NCI-H774 (cell line): ENCODE measurements at places on chromosomes 6 and 20.
A peak's percentile ranks its signal among the peaks of the same experiment; 100 is the strongest.

DNA sequence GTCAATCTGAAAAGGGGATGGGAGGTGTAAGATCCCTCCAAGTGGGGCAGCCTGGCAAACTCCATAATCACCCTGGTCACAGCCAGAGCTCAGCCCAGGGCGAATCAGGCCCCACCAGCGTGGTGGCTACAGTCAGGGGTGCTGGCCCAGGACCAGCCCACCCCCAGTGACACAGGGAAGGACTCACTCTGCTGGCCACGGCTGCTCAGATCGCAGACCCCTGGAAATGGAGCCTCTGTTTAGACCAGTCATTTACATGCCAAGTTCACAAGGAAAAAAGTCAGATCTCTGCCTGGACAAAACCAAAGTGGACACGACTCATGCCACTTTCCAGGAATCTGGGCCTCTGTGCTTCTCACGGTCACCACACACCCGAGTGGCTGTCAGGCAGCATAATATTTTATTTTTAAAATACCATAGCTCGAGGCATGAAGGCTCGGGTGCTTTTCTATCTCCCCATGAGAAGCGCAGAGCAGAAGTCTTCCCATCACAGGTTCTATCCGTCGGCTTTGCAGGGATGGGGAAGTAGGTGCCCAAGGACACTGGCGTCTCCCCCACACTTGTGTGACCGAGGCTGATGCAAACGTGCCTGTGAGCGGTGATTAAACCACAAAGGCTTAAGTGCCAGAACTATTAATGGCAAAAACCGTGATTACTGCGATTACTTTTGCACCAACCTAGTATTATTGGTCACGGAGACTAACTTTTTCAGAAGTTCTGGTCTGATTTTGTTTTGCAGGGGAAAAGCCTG lies 13.0 kb downstream of the PXDC1 start:
- DNase-seq = no peak

GRCh38 chr6:138972226-138972665 lies 15.8 kb downstream of the REPS1 start:
- DNase-seq = no peak

DNA sequence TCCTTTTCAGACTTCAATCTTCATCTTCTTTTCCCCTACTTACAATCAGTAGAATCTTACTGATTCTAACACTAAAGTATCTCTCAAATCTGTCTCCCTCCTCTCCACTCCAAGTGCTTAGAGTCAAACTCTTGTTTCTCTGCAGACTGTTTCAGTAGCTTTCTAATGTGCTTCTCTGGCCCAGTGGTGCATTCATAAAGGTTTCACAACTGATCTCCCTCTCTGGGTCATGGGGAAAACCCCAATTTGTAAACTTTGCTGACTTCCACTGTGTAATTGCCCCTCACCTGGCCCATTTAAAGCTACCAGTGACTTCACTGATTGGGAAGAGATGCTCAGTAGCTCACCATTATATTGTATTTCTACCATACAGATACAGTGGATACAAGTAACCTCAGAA lies 183.6 kb downstream of the FAXC start:
- no peak for DNase-seq

DNA sequence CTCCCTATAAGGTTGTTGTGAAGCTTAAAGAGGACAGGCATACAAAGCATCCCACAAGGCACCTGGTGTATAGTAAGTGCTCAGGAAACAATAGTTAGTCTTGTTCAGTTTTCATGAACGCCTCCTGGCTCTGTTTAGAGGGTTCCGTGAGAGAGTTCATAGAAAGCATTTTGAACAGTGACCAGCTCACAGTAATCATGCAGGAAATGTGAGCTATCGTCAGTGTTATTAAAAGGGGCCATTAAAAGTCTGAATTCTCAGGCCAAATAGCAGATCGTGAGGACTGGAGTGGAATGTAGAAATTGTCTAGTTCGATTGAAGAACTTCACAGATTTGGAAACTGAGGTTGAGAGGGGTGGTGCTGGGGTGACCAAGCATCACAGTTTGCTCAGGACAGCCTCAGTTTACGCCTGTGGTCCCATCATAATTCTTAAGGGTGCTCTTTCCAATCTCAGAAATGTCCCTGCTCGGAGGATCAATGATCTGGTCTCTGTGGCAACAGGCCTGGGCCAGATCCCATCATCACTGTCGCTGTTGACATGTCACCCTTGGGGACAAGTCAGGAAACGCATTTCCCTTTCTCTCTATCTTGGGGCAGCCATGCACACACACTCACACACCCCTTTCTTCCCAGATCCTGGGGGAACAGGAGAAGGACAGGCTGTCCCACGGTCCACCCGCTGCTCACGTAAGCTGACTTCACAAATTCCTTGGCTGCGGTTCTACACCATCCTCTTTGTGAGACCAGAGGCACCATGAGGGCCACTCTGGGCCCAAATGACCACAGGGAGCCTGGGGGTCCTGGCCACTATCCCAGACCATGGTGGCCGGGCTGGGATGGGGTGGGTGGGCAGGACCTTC lies 7.2 kb downstream of the TGM2 start:
- no peak for DNase-seq

DNA sequence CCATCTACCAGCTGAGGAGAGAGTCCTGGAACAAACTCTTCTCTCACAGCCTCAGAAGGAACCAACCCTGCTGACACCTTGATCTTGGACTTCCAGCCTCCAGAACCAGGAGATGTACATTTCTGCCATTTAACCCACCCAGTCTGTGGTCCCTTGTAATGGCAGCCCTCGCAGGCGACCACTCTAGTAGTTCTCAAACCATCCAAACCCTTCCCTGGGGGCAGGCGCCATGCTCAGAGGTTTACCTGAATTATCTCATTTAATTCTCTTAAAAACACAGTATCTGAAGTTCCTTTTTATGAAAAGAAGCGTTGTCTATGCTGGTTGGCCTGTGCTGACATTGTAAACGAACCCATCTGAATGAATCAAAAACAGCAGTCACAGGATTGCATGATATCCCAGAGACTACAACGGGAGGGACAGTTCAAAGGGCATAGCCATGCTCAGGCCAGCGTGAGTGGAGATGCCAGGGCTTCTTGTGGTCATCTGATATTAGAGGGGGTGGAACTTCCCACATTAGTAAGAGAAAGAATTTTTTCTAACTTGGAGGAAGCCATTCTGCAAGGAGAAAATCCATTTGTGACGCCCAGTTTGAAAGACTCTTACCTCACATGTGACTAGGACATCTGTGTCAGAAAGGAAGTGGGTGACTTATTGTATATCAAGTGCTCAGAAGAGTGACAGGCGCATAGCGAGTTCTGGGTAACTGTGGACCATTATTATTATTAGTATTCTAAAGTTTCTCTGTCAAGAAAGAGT lies 17.2 kb upstream of the TAGAP start:
- DNase-seq = no peak

GRCh38 chr6:124356276-124356810 lies 552.7 kb downstream of the NKAIN2 start:
- DNase-seq = no peak

GRCh38 chr20:22781869-22782268 lies 197.5 kb upstream of the FOXA2 start:
- DNase-seq = no peak

- DNase-seq = peak; percentile 25
Observed at GRCh38 chr20:22312744-22313346, 271.5 kb downstream of the FOXA2 start.

GRCh38 chr6:33178755-33179475 lies 13.4 kb downstream of the COL11A2 start:
- DNase-seq = no peak

DNA sequence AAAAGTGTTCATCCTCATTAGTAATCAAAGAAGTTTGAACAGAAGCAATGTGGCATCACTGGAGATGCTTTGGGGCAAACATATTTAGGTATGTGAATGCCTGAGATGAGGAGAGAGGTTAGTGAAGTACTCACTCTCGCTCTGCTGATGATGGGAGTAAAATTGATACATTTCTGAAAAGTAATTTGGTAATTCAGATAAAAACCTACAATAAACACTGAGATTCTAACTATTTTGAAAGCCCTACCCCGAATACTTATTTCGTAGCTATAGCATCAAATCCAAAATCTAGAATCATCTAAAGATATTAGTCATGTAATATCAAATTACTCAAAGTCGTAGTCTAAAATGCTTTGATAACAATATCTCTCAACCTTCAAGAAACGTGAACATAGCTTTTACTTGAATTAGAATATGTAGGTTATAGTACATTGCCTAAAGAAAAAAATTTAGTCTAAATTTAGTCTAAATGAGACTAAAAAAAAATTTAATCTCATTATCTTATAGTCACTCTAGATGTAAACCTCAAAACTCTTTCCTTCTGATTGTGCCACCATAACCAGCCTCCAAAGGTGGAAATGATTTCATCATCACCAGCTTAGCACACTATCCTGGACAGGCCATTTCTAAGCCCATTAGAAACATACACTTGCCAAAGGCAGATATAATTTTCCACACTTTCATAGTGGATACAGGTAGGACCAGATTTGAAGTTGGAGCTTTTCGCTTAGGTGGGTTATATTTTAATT lies 232.5 kb upstream of the TAB2 start:
- DNase-seq = no peak

DNA sequence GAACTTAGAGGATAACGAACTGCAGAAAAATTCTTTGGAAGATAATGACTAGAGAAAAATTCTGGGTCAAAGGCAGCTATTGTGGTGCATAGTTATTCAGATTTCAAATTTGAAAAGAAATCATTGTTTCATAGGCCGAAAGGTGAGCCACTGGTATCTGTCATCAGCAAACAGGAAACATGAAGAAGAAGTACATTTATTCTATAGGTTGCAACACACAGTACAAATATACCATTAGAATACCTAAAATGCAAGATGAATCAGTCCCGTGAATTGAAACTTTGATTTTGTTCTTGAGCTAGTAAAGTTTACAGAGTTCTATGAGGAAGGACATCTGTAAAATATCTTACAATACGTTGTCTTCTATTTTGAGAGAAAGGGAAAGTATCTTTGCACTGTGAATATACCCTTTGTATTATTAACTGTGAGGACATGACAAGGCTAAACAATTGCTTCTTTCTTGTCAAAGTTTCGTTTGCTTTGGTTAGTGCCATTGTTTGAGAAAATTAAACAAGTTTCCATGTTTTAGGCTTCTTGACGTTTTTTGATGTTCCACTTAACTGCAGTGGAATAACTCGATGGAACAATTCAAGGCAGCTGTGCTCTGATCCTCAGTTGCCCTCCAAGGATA lies 84.7 kb downstream of the HDGFL1 start:
- DNase-seq = no peak

DNA sequence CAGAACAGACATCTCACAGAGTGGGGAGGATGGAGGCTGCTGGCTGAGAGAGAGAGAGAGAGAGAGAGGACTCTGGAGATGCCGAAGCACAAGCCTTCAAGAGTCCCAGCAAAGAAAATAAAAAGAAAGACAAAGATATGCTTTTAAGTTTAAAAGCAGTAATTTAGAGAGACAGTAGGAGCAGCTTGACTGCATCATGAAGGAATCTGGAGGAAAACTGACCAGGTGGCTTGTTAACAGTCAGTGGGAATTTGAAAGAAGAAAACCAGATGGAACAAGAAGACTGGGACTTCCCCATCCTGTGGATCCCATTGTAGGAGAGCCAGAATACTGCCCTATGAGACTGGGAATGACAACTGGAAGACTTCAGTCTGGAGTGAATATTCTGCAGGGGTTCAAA lies 46.3 kb upstream of the PLN start:
- no peak for DNase-seq

GRCh38 chr6:93059911-93060310 lies 359.4 kb downstream of the EPHA7 start:
- DNase-seq = peak; percentile 54
